AG08395 (cell line): ENCODE measurements at places on chromosomes 13 and 19.
A peak's percentile ranks its signal among the peaks of the same experiment; 100 is the strongest.

DNA sequence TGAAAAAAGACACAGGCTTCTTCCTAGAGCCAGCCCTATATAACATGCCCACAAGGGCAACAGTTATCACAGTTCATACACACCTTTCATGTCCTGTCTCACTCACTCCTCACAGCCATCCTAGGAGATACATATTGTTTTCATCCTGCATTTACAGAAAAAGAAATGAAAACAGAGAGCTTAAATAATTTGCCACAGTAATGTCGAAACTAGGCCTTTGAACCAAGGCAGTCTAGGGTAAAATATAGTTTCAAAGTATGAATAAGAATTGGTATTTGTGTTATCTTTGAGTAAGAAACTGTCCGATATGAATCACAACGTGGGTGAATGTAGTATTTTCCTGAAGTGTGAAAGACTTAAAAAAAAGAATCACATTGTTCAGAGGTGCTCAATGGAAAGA, 26.8 kb downstream of the CLDN10 start:
- DNase-seq, result no peak

GRCh38 chr13:90020536-90021070, 1326.9 kb upstream of the MIR17HG start:
- DNase-seq, result no peak

DNA sequence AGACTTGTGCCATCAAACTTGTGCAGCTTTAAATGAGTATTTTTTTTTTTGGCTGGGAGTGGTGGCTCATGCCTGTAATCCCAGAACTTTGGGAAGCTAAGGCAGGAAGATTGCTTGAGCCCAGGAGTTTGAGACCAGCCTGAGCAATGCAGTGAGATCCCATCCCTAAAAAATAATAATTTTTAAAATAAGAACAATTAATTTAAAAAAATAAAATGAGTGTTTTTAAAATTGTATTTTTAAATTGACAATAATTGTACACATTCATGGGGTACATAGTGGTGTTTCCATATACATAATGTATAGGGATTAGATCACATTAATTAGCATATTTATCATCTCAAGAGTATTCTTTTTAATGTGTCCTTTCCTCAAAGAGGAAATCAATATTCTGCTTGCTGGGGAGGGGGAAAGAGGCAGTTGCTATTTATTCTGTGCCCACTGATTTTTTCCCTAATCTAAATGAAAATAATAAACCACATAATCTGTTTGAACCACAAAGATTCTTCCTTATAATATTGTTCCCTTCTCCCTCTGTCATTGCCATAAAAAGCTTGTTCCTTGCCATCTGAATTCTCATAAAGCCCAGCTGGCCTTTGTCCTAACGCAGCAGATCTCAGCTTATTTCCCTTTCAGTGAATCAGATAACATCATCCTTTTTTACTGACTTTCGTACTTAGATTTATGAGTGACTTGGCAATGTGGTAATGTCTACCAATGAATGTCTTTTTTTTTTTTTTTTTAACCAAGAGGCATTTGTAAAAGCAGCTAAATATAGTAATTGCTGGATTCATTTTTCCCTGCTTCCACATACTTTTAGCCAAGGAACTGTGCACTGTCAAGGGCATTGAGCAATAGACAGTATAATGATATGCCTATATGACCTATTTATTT, 81.8 kb upstream of the RUBCNL start:
- peak; percentile 38 for DNase-seq

DNA sequence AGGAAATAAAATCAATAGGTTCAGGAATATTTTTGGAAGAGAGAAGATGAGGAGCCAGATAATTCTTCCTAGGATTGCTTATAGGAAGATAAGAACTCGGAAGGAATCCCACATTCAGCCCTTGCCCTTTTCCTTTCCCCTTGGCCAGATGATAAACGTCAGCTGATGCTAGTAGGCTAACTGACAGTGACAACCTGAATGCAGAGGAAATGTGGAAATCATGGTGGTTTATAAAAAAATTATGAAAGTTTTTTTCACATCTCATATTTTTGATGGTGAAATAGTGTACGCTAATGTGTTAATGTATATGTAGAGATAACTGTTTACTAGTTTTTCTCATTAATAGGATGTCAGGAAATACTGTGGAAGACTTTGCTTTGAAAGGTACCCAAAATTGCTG, 56.9 kb downstream of the EDNRB start:
- DNase-seq, result no peak

GRCh38 chr13:36057041-36057440, 74.1 kb downstream of the DCLK1 start:
- peak; percentile 13 for DNase-seq

DNA sequence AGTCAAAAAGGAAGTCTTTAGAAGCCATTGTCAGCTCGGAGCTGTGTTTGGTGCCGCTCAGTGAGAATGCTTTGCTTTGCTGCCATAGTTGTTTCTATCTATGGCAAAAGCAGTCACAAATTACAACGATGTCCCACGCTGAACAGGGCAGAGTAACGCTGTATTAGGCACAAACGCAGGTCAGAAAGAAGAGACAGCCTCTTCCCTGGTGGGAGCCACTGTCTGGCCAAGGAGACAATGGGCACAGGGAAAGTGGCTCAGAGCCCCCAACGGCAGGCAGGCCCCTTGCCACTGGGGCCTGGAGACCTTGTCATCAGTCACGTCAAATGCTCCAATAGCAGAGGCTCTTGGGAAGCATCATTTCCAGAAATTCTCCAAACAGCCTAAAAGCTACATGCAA, 244.2 kb downstream of the TEX29 start:
- no peak for DNase-seq

DNA sequence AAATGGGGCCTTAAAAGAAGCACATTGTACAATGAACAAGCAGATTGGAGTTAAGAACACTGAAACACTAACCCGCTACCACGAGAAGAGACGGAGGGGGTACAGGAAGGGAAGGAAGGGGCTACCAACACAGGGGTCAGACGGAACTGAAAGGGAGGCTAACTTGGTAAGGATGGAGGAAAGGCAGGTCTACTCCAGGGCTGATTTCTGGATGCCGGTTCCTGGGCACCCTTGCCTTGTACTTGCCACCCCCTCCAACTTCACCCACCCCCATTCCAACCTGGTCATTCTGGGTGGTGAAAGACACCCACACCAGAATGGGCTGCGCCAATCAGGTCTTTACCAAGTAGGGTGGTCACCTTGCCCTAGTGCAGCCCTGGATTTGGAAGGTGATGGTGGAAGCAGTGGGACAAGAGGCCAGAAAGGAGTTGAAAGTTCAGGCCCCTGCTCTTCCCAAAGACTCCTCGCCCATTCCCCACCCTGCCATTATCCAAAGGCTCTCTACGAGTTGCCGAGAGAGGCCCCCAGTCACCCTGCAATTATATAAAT, 10.3 kb downstream of the ZNF574 start:
- no peak for DNase-seq

DNA sequence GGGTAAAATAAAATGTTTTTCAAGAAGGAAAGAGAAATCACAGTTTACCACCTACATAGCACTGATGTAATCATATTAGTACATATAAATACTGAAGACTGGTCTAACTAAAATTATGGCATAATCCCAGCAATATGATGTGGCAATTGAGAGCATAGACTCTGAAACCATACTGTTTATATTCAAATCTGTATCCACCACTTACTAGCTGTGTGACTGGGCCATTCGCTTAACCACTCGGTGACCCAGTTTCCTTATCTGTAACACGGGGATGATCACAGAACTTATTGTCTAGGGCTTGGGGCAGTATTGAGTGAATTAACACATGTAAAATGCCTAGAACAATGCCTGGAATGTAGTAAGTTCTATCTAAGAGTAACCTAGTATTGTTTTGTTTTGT, 13.1 kb upstream of the GTF3A start:
- DNase-seq, result no peak

DNA sequence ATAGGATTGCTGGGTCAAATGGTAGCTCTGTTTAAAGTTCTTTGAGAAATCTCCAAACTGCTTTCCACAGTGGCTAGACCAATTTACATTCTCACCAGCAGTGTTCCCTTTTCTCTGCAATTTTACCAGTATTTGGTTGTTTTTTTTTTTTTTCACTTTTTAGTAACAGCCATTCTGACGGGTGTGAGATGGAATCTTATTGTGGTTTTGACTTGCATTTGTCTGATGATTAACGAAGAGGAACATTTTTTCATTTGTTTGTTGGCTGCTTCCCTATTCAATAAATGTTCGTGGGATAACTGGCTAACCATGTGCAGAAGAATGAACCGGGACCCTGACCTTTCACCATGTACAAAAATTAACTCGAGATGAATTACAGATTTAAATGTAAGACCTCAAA, 31.2 kb downstream of the CYP4F2 start:
- DNase-seq, result no peak

DNA sequence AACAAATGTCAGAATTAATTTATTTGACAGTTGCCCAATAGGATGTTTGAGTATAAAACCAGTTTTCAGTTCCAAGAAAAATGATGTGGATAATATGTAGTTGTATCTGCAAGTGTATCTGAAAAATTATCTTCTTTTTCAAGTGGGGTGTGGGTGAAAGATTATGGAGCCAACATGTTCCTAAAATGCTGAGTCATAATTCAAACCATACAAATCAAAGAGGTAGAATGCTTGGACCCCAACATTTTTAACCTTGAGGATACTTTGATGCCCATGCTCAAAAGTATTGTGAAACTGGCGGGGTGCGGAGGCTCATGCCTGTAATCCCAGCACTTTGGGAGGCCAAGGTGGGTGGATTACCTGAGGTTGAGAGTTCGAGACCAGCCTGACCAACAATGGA, 54.0 kb upstream of the ZNF724 start:
- no peak for DNase-seq

DNA sequence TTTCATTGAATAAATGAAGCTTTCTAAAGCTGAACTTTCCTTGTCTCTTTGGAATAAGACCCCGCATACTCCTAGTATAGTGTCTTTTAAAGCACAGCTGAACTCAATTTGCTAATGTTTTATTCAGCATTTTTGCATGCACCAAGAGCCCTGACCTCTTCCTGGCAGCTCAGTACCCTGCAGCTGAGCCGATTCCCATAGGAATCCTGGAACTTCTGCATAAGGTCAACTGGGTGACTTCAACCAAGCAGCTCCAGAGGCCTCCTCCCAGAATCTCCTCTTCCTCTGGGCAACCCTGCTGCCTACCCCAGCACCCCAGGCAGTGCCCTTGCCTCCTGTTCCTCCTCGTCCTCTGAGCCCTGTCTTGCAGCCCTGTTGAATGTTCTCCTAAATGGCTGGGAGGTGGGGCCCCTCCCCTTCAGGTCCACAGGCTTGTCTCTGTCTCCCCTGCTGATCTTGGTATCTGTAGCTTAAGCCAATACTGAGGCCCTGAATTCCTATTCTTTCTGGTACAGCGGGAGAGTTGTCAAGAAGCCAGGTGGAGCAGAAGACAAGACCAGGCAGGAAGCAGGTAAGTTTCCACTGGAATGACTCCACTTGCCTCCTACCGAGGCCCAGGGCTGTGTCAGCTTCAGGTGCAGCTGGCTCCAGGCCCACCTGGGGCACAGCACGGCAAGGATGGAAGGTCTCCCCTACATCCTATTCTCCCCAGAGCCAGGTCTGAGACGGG, 23.6 kb upstream of the CCDC124 start:
- DNase-seq, result no peak

- DNase-seq, result no peak
These were observed 53.6 kb upstream of the ABCC4 start for GRCh38 chr13:95354680-95355487.

- DNase-seq, result no peak
These were observed 80.8 kb downstream of the FREM2 start for GRCh38 chr13:38767506-38768265.

- DNase-seq, result peak; percentile 94
These were observed 49.1 kb upstream of the EHD2 start for GRCh38 chr19:47663911-47664771.

GRCh38 chr13:29819143-29819542, 31.3 kb downstream of the UBL3 start:
- DNase-seq, result no peak

- no peak for DNase-seq
These were observed 9.8 kb downstream of the BICRA start for GRCh38 chr19:47618771-47619170.

DNA sequence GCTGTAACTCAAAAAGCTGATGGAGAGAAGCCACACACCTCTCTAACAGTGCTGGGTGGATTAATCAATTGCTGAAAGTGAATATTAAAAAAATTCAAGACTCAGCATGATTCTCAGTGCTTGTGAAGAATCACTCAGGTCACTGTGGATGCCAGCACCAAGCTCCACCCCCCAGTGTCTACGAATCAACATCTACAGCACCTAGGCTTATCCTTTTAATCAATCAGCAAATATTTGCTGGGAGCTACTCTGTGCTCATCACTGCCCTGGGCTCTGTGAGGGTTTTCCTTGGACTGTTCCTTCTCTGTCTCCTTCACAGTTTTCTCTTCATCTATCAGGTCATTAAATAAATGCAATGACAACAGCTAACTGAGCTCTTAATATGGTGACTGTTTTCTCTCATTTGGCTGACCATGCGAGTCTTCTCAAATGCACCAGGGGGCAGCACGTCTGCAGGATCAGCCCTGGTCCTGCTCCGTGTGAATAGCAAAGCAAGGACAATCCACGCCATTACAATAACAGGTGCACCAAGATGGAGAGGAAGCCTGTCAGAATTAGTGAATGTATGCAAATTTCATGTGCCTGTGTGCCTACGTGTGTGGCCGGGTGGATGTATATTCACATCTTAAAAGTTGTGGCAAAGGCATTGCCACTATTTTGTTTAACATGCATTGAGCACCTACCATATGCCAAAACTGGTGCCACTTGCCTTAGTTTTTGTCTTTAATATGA, 14.6 kb upstream of the C13orf42 start:
- peak; percentile 73 for DNase-seq

- no peak for DNase-seq
These were observed at the start of gene DENND1C for GRCh38 chr19:6481541-6482342. Gene DENND1C, minus strand, starts transcription at chr19:6481787. Its CDS starts 92 bp downstream, at chr19:6481695.

DNA sequence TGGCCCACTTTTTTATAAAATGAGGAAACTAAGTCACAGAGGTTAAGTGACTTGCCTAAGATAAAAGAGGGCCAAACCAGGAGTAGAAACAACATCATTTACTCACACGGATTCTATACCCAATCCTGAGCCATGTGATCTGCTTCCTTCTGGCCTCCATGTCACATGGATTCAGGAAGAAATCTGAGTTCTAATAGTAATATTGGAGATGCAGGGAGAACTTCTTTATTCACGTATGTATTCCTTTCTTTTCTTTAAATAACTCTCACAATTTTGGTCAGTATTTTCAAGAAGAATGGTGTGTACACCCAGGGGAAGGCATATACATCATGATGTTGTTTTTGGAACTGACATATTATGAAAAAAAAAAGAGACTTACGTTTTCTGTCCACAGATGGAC, 1.8 kb downstream of the POSTN start:
- no peak for DNase-seq
